Stimulated activated CD4-positive, alpha-beta T cell treated with anti-CD3 and anti-CD28 coated beads, Interleukin-1b, Interleukin-23, amount 100 ng/mL, for 48 hours (primary cell): ENCODE measurements at places on chromosomes 2 and 18.

DNA sequence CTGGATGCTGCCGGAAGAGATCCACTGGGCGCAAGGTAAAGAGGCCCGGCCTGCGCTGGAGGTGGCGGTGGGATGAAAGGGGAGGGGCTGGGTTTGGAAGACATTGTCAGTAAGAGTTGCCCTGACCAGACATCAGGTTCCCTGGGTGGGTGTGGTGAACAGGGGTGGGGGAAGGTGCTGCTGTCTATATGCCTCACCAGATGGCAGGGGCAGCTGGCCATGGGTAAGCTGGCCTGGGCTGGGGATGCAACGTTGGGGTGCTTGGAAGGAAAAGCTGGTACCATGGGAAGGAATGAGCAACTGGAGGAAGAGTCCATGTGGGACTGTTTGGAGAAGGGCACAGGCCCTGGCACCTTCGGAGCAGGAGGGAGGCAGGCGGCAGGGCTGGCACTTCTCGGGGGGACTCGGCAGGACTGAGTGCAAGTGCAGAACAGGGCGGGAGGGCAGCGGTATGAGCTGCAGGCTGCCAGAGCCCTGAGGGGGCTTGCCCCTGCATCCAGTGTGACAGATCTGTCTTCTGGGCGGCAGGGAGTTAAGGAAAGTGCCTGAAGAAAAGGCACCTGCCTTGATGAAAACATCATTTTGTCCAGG lies 146.4 kb downstream of the DYSF start:
- no peak for DNase-seq

- peak; percentile 79 for DNase-seq
These were observed 9.1 kb upstream of the ARID5A start for GRCh38 chr2:96527286-96528005.

GRCh38 chr2:109527846-109528705 lies 85.7 kb downstream of the SEPTIN10 start:
- DNase-seq: no peak

- no peak for DNase-seq
These were observed 39.6 kb downstream of the HS1BP3 start for GRCh38 chr2:20611077-20611843.

- DNase-seq: no peak
These were observed 22.5 kb downstream of the SLC14A2 start for GRCh38 chr18:45637546-45638327.

- no peak for DNase-seq
These were observed 197.8 kb downstream of the RDH14 start for GRCh38 chr2:18362696-18363095.

- DNase-seq: no peak
These were observed 132.2 kb upstream of the RASGRP3 start for GRCh38 chr2:33344230-33344629.

DNA sequence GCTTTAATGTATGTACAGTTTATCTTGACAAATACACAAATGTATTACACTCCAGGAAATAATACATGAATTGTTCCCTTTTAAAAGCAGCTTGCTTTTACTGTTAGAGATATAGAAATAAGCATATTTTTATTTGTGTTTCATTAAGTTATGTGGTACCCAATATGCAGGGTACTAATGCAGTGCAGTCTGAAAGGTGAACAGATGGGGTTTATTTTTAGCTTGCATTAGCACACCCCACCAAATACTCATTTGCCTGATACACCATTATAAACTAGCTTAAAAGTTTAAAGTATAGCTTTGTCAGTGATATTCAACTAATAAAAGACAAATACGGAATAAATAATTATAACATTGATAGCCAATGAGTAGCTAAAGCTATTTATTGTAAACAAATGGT lies 394.7 kb upstream of the ZNF804A start:
- no peak for DNase-seq

DNA sequence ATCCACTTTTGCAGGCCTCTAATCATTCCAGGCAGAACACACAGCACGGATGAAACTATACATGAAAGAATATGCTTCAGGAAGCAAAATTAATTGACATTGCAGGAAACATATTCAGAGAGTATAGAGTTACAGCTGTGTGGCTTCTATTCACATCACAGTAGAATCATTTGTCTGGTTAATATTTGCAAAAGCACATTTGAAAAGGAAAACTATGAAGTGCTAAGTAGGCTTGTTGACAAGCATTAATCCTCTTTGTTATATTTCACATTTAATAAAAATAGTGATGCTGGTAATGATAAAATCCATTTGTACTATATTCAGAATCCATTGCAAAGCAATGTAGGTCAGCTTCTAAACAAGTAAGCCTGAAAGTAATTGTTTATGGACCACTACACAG lies 32.2 kb upstream of the PIK3C3 start:
- no peak for DNase-seq

DNA sequence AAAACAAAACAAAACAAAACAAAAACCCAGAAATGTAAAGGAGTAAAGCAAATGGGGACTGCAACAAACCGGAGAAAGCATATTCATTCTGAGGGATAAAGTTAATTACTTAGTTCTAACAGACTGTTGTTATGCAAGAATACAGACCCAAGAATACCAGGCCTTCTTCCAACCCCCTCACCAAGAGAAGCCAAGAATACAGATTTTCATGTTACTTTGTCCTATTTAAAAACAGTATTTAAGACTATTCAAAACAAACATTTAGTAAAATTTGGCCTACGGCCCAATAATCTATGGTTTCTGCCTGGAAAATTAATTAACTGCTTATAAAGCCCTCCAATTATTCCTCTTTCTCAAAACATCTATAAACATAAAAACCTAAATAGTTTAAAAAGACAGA lies 91.4 kb downstream of the USP34 start:
- no peak for DNase-seq

DNA sequence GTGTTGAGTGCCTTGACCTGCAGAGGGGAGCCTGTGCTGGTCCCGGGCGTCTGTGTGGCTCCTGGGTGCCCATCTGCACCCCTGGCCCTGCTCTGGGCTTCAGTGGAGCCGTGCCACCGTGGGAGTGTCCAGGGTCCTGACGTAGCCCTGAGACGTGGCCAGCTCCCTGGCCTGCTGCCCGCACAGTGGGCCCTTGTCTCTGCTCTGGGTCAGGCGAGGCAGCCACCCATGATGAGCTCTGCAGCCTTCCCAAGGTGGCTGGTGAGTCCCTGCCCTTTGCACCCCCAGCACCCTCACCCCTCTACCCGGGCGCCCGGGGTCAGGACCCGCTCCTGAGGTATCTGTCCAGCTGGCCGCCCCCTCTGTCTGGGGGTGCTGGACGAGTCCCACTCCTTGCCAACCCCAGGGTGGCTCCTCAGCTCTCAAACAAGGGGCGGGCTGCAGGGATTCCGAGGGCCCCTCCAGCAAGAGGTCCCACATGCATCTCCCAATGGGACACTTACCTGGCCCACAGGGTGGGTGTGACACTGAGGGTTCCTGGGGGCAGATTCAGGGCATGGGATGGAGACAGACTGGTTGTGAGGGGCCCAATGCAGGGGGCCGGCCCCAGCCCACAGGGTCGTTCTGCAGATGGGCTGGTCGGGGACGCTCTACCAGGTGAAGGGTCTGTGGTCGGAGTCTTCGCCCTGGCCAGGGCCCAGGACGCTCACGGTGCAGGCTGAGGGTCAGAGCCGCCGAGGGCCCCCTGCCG lies 2.4 kb downstream of the NEU4 start:
- no peak for DNase-seq

DNA sequence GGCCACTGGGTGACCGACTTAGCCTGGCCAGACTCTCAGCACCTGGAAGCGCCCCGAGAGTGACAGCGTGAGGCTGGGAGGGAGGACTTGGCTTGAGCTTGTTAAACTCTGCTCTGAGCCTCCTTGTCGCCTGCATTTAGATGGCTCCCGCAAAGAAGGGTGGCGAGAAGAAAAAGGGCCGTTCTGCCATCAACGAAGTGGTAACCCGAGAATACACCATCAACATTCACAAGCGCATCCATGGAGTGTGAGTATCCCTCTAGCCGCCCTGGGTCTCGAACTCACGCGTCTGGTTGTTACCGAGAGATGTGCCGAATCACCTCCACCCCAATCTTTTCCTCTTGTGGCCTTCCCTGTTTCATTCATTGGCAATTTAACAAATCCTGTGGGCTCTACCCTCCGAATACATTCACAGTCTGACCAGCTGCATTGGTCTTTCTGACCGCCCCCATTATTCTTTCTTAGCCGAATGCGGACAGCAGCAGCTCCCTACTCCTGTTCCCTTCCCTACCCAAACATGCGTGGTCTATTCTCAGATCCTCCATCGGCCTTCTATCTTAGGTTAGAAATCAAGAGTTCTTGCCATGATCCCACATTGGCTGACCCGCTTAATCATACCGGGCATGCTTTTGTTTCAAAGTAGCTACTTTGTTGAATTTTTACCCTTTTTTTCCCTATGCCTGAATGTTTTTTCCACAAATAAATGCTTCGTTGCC lies 631 bp downstream of the RPL31 start:
- no peak for DNase-seq

DNA sequence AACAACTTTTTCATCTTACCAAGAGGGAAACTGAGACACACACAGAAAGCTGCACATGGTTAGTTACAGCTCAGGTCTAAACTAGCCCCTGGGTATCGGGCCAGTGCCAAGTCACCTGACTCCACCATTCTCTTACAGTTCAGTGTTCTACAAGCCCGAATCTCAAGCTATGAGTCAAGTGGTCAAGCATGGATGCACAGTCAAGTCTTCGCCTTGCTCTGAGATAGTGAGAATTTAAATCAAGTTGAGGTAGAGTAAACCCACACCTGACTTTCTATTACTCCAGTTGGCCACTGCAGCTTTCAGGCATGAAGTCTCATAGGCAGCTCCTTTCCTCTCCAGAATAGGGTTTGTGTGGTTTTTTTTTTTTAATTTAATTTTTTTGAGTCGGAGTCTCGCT lies 34.5 kb upstream of the ARL5A start:
- DNase-seq: no peak

GRCh38 chr18:78517973-78518372 lies 461.6 kb upstream of the SALL3 start:
- DNase-seq: no peak

DNA sequence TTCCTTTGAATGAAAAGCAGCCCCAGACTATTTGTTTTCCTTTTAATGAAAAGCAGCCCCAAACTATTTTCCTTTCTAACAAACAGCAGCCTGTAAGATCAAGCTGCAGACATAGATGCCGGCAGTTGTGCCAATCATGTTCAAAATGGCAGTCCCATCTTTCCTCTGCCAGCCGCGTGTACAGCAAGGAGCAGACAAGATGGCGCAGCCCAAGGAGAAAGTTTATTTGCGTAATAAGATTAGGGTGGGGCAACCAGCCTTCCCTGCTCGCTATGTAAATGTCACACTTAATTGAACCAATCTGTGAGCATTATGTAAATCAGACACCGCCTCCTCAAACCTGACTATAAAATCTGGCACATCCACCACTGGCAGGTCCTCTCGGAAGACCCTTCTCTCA lies 226.0 kb downstream of the TGIF1 start:
- DNase-seq: no peak

- DNase-seq: no peak
These were observed at the start of gene AOX1 for GRCh38 chr2:200585730-200586643. Gene AOX1, plus strand, starts transcription at chr2:200586014. Its CDS starts 95 bp downstream, at chr2:200586109.

- no peak for DNase-seq
These were observed 90.1 kb upstream of the KLF7 start for GRCh38 chr2:207255565-207256470.

- no peak for DNase-seq
These were observed 193.2 kb upstream of the MEX3C start for GRCh38 chr18:51390702-51391101.

DNA sequence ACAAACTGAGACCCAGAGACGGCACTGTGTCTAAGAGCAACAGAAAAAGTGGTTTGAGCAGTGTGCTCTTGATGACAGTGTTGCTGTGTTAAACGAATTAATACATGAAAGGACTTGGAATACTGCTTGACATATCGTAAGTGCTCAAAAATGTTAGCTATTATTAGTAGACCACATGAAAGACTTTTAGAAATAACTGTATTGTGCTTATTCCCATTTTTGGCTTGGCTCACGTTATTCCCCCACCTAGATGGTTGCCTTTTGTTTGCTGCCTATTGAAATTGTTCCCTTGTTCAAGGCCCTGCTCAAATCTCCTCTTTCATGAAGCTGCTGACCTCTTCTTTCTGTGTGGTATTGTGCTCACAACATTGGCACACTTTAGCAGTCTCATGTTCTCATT lies 27.8 kb upstream of the C2orf74 start:
- no peak for DNase-seq

- no peak for DNase-seq
These were observed 260.1 kb downstream of the PRKCE start for GRCh38 chr2:45911538-45911937.

DNA sequence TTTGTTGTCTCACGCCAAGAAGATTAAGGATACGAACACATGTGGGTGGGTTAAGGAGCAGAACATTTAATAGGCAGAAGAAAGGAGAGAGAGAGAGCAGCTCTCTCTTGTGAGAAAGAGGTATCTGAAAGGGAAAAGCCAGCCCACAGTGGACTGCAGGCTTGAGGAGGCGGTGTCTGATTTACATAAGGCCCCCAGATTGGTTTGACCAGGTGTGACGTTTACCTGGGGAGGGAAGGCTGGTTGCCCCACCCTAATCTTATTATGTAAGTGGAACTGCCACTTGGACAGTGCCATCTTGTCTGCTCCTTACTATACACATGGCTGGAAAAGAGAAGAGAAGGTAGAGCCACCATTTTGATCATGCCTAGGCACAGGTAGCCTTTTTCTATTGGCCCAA lies 189.2 kb downstream of the NCK2 start:
- no peak for DNase-seq

DNA sequence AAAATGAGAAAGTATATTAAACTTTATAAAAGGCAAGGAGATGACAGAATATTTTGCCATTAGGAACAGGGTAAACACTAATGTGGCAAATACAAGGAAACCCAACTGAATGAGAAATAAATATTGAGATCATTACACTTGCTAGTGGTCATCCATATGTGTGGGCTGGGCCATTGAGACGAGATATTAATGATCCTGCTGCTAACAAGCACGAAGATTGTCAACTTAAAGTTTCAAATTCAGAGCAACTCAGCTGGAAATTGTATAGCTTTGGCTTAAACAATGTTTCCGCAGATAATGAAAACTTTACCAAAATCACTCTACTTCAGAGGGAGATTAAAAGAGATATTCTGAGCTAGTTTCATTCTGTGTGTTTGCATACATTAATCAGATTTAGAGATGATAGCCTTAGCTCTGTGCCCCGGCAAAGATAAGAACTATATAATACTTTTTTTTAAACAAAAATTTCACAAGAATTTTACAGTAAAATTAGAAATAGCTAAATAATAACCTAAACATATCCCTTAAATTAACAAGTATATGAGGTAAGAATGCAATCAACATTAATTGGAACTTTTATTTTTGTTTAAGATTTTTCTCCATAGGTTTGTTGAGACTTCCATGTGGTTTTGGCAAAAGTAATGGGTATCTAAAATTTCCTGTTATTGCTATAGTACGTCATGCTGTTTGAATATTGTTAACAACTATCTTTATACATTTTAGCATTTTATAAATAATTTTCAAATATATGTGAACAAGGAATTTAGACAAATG lies 40.0 kb downstream of the FN1 start:
- no peak for DNase-seq

- no peak for DNase-seq
These were observed 145.4 kb downstream of the RTN4 start for GRCh38 chr2:54904836-54905235.

- no peak for DNase-seq
These were observed 10.2 kb upstream of the GTF2A1L start for GRCh38 chr2:48607307-48608014.

GRCh38 chr18:61653823-61654551 lies 238.8 kb downstream of the RNF152 start:
- no peak for DNase-seq
